ENCODE measurements at places on chromosomes 1 and 21.
A peak's percentile ranks its signal among the peaks of the same experiment; 100 is the strongest.

- DNase-seq = no peak
These were observed 39.0 kb upstream of the GUCA2B start for GRCh38 chr1:42114229-42114628.

- no peak for DNase-seq
These were observed 140.5 kb downstream of the SPATA46 start for GRCh38 chr1:162236201-162236600.

DNA sequence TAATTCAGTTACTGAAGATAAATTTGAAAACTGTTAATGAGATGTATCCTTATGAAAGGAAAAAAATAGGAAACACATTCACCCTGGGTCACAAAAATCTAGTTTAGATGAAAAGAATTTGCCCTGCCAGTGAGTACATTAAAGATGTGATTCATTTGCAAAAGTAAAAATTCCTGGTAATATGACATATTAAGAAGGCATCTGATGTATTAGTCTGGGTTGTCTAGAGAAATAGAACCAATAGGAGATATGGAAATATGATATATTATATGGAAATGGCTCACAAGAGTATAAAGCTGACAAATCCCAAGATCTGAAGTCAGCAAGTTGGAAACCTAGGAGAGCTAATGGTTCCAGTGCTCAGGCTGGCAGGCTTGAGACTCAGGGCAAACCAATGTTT lies 153.8 kb downstream of the MRPL39 start:
- no peak for DNase-seq

DNA sequence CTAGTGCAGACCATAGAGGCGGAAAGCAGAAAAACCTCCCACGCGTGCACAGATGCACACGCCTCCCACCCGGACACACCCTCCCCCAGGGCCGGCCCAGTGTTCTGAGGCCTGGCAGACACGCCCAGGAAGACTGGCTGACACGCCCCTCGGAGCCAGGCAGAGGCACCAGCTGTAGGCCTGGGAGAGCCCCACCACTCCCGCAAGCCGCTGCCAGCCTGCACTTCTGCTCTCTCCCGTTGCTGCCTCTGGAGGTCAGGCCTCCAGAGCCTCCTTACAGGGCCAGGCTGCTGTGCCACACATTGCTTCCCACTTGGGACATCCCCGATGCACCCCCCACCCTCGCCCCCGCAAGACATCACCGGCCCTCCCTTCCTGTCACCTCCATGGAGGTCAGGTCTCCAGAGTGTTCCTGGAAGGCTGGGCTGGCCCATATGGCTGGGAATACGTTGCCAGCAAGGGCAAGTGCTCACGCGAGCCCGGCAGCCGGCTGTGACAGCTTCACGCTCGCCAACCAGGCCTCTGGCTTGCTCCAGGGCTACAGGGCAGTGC lies 40.4 kb downstream of the CASZ1 start:
- DNase-seq = peak; percentile 49

DNA sequence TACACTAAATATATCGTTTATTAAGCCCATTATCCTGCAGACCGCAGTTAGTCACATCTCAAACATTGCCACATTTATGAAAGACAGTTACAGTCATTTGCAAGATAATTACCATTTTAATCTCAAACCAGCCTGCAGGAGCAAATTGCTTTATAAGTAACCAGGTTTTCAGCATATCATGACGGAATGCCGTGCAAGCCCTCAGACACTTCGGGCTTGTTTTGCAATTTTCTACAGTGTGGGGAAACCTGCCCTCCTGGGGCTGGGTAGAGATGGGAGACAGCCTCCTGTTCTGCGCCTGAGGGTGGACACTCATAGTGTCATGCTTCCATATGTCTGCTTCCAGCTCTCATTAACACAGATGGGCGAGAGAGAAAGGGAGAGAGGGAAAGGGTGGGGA lies 563.9 kb downstream of the NPHP4 start:
- no peak for DNase-seq

- peak; percentile 39 for DNase-seq
These were observed 71.0 kb downstream of the DYRK1A start for GRCh38 chr21:37437376-37438080.

DNA sequence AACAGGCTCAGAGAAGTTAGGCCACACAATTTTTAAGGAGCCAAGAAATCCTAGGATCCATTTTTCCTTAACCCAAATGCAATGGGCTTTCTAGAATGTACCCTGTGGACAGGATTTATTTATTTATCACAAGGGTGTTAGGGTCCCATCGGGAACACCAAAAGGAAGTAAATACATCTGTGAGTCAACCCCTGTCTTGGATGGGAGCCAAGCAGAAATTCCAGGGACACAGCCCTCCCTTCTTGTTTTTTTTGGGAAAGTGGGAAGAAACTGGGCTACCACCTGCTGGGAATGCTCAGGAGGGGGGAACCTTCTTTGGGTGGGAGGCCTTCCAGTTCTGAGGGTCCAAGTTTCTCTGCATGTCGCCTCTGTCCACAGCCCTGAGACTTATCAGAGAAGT lies 1.3 kb downstream of the CRNN start:
- DNase-seq = no peak

GRCh38 chr1:87884581-87884980 lies 555.9 kb downstream of the LMO4 start:
- no peak for DNase-seq

DNA sequence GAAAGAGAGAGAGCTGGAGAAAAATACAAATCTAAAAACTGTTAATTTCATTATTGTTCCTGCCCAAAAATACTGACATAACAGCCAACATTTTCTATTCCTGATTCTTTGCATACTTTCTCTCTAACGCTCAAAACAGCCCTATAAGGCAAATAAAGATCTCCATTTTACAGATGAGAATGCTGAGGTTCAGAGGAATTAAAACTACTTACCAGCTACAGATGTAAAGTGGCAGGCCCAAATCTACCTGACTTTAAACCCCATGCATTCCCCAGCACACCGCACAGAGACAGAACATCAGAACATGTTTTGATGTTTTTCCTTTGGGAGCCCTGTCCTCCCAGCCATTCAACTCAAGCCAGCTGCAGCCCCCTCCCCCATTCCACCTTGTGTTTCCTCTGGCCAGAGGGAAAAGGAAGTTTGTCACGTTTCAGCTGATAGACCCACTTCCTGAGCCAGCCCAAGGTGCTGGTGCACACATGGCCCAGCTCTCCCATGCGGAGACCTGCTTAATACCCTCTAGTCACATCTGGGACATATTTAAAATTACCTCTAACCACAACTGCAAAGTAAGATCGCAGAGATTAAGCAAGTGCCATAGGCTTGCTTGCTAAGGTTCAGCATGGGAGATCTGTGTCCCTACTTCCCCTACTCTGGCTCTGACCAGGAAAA lies 133.1 kb upstream of the NFIA start:
- DNase-seq = no peak

- no peak for DNase-seq
These were observed 623 bp upstream of the BGLAP start for GRCh38 chr1:156241311-156241811.

DNA sequence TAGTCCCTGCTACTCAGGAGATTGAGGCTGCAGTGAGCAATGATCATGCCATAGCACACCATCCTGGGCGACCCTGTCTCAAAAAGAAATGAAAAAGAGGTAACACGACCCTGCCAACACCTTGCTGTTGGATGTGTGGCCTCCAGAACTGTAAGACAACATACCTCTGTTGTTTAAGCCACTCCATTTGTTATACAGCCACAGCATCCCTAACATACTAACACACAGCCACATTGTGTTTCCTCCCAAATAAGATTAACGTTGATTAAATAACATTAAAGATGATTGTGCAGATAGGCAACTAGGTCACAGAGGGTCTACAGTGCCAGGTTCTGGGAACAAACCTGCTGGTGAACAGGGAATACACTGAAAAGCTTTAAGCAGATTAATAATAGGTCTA lies 170.4 kb downstream of the RERE start:
- DNase-seq = no peak

DNA sequence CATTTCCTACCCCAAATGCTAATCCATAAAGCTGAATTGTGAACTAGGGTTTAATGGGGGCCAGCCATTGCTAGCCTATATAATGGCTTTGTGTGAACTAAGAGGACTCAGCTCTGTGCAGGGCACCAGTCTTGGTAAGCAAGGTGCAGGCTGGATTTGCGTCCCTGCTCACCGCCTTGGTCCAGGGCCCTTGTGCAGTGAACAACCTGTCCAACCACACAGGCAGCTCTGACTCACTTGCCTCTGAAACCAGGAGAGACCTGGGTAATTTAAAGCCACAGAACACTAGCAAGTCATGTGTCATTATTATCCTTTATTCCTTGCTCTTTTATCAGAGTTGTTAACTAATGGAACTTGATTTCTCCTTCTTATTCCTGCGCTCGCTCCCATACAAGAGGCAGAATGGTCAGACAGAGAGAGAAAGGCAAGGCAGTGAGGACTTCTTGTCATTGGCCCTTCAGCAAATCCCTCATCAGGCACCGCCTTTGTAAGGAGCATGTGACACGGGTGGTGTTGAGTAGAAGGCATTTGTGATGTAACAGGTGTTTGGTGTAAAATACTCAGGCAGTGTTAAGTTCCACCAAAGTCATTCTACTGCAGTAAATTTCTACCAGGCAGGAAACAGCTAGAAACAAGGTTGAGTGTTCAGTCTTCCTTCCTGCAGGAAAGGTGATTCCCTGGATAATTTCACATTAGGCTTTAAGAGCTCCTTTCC lies 67.3 kb upstream of the OLIG2 start:
- DNase-seq = no peak

- no peak for DNase-seq
These were observed 103.8 kb downstream of the TRABD2B start for GRCh38 chr1:47893412-47893811.

DNA sequence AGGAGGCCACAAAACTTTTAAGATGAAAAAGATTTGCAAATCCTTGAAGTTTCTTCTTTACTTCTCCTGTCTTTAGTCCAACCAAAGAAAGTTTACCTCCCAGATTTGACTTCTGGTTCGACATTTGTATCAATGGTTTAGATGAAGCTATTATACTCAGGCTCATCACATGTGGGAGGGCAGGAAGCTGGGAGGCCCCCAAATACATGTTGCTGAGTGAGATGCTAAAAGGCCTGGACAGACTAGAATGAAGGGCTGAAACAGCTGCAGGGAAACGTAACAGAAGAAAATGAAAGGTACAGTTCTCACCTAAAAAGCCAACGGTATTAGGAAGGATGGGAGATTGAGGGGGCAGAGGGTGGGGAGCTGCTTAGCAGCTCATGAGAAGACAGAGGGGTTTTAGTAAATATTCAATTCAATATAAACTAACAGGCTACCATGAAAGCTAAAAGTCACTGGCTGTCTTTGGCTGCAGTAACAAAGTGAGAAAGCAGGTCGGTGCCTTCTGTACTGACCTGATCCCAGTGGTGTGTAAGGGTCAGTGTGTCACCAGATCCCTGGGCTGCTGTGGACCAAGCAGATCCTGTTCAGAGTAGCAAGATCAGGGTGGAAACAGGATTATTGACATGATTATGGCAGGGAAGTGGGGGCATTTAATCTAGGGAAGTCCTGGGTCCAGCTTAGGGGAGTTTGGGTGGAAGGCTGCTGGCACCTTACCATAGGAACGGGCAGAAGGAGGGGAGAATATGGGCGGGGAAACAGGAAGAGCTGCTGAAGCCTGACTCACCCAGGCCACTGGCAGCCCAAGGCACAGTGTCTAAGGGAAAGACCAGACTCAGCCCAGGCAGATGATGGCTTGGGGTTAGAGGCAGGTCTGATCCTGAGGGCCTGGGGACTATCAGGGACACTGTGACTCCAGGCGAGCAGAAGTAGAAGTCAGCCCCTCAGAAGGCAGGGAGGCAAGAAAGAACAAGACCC lies 60.4 kb downstream of the KCNN3 start:
- no peak for DNase-seq

DNA sequence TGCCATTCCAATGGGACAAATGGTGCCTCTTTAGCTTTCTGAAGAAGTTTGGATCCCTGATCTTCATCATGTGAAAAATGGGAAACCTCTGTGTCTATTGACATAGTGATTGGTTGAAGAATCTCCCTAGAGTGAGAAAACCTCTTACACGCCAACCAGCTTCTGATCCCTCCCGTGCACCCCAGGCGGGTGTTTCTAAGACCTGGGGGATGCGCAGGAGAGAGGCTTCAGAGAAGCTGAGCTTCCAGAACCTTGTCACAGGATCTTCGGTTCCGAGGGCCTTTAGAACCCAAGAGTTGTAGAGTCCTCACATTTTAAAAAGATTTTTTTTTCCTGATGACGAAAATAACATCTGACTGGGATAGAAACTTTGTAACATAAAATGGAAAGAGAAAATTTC lies 11.3 kb downstream of the PODN start:
- no peak for DNase-seq

GRCh38 chr21:23101111-23101510 lies 2102.9 kb downstream of the NCAM2 start:
- no peak for DNase-seq

GRCh38 chr1:14600405-14601112 lies 2.1 kb downstream of the KAZN start:
- no peak for DNase-seq

DNA sequence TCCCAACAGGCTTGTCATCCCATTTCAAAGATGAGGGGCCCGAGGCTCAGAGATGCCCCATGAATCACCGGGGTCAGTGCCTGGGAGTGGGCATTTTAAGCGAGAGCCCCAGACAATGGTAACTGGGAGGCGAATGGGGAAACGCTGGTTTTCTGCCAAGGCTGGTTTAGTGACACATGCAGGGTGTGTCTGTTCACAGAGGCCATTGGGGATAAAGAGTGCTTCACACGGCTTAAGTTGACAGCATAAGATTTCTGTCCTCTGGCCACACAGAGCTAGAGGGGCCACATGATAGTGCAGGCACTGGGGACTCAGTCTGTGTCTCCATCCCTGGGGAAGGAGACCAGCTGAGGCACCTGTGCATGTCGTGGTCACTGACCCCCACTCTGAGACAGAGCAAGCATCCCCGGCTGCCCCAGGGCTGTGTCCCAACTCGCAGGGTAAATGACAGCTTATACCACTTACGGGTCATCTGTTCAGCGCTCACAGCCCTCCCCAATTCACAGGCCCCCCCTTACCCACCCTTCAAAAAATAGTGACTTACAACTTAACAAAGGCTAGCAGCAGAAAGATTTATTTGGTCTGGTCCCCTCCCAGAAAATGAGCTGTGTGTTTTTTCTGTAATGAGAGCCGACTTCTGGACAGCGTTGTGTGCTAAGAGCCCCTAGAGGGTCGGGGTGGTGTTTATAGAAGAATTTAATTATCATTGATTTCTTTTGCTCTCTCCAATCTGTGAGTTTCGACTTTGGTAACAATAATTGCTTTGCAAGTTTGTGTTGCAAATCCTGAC lies 34.9 kb upstream of the ARHGEF16 start:
- DNase-seq = no peak

- DNase-seq = no peak
These were observed 39.8 kb upstream of the ZBTB18 start for GRCh38 chr1:244011271-244011670.

GRCh38 chr21:15809818-15810217 lies 80.0 kb downstream of the USP25 start:
- peak; percentile 39 for DNase-seq

DNA sequence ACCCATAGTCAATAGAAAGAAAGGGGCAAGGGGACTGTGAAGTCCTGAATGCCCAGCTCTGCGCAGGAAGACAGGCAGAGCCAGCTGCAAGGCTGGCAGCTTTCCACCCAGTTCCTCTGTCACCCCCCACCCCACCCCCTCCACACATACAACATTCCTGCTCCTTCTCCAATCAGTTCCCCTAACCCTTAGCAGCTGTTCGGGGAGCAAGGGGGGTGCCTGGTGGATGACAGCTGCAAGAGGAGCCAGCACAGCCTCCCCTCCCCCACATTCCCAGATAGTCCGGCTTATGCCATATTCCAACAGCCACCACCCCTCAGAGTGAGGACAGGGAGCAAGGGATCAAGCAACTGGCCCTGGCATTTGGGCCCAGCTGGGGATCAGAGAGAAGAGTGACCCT lies 9.7 kb downstream of the ARHGEF2 start:
- DNase-seq = no peak

GRCh38 chr1:15762546-15762945 lies 4.0 kb downstream of the FBLIM1 start:
- no peak for DNase-seq

Measured in OCI-M1 (cell line).